ENCODE measurements at places on chromosomes 2 and 18.

DNA sequence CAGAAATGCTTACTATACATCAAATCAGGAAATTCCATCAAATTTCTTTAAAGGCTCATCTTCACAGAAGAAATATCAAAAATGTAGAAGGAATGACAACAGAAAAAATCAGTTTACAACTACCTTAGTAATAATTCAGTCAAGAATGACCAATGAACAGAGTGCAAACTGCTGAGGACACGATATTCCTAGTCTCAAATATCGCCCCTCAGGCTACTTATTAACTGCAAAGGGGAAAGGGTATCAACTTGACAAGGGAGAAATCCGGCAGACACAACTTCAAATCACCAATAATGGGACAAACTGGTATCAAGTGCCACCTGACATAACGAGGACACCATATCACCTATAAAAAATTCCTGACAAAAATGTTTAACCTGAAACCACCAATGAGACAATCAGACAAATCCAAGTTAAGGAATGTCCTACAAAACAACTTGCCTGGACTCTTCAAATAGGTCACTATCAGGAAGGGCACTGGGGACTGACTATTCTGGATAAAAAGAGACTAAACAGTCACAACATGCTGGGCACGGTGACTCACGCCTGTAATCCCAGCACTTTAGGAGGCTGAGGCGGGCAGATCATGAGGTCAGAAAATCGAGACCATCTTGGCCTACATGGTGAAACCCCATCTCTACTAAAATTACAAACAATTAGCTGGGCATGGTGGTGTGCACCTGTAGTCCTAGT lies 12.8 kb downstream of the COX7A2L start:
- no peak for DNase-seq

DNA sequence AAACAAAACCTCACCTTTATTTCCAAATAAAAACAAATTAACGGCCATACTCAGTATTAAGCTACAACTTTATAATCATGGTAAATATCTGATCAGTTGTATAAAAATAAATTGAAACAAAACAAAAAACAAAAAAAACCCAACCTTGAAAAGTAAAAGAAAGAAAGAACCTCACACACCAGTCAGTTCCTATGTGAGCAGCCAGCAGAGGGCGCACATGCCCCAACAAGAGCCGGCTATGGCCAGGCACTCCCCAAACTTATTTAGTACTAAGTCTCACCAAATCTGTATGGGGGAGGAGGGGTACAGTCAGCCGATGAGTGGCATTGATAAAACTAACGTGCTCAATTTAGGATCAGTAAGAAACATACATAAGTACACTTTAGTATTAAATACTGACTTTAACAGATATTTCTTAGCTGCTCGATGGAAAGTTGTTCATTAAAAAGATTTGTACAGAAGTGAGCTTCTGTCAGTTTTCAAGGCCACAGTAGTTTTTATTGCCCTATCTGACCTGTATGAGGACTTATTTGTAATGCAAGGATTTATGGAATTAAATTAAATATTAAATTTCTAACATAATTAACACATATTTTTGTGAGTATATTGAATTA lies 172.6 kb downstream of the TCF4 start:
- DNase-seq = peak; percentile 63

GRCh38 chr2:48369971-48370370 lies 160.0 kb upstream of the STON1 start:
- no peak for DNase-seq

- DNase-seq = no peak
Observed at GRCh38 chr2:63118821-63119220, 68.2 kb downstream of the OTX1 start.

DNA sequence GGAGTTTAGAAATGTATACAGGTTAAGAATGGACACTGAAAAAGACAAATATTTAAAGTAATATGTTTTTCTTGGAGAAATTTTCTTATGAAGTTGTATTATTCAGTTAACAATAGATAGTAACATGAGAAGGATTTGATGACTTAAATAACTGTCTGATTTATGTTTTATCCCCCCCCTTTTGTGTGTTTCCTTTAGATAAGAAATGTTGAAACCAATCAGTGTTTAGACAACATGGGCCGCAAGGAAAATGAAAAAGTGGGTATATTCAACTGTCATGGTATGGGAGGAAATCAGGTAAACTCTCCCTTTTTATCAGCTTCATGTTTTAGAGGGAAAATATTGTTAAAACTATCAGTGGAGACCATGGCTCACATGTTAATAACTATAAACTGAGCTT lies 289.7 kb upstream of the KCNJ3 start:
- DNase-seq = no peak

- DNase-seq = no peak
Observed at GRCh38 chr2:64023485-64024258, 4.4 kb upstream of the VPS54 start.

DNA sequence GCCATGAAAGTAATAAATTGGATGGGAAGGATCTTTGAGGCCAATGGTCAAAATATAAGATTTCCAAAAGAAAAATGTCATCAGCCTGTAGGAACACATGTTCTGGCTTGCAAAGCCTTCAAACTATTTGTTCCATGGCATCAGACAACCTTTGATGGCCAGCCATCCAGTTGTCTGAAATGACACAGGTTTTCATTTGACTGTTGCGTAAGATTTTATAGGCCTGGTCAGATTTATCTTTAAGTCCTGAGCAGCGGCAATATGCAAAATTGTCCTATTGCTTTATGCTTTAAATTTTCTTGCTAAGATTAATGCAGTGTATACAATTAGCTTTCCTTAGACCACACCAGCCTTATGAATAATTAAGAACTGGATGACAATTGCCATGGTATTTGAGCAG lies 167.1 kb downstream of the AGPS start:
- DNase-seq = no peak

GRCh38 chr2:110205660-110206455 lies 1.0 kb upstream of the NPHP1 start:
- no peak for DNase-seq

DNA sequence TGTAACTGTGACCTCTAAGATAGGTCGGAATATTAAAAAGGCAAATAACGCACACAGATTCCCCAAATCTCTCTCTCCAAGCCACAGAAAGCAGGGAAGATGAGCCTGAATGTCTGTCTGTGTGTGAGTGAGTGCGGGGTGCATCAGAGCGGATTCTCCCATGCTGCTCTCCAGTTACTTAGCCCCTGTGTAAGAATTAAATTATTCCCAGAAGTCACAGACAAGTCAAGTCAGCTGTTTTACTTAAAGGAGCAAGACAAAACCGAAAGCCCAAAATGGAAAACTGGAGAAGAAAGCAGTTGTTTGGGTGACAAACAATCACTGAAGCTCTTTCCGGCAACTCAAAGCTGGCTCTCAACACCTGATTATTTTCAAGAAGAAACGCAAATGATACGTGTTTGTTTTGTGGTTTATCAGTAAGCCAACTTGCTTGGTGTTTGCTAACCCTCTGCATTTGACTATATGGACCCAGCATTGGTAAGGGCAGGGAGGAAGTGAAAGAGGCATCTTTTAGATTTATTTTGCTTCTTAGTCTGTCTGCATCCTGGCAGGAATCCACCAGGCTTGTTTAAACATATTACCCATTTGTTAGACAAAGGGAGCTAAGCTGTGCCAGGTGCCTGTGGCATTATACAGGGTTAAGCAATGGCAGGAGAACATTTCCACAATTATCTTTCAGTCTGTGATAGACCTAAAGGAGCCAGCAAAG lies 121.5 kb upstream of the CREB1 start:
- no peak for DNase-seq

DNA sequence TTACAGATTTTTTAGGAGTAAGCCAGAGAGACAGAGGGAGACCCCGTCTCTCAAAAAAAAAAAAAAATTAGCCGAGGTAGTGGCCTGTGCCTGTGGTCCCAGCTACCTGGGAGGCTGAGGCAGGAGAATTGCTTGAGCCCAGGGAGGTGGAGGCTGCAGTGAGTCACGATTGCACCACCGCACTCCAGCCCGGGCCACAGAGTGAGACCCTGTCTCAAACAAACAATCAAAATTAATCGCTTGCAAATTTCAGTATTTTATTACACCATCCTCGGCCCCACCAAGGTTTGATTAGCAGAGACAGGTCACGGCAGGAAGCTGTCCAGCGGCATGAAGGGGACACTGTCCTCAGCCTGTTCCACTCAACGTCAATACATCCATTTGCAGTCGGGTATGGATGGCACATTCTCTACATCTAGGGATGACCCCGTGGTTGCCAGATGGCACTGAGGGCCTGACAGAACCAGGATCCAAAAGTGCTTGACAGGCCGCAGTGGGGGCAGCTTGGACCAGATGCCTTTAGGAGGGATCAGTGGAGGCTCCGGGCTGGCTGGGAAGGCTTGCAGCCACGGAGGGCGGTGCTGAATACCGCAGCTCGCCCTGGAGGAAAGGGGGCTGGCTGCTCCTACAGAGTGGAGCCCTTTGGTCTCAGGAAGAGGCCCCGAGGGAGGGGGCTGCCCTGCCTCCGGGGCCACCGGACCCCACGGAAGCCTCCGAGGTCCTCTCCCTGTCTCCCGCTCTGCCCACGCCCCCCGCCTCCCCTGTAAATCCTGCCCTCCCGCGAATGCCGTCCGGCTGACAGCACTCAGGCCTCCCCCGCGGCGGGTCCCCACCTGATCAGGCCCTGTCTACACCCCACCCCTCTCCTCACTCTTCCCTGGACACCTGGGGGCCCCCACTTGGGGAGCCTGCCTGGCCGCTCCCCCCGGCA lies 13.1 kb downstream of the ASPRV1 start:
- DNase-seq = no peak

- DNase-seq = no peak
Observed at GRCh38 chr2:228771315-228771714, 499.8 kb downstream of the PID1 start.

- no peak for DNase-seq
Observed at GRCh38 chr2:88932686-88933085, 241.2 kb downstream of the RPIA start.

- no peak for DNase-seq
Observed at GRCh38 chr2:12432985-12433625, 283.6 kb upstream of the TRIB2 start.

DNA sequence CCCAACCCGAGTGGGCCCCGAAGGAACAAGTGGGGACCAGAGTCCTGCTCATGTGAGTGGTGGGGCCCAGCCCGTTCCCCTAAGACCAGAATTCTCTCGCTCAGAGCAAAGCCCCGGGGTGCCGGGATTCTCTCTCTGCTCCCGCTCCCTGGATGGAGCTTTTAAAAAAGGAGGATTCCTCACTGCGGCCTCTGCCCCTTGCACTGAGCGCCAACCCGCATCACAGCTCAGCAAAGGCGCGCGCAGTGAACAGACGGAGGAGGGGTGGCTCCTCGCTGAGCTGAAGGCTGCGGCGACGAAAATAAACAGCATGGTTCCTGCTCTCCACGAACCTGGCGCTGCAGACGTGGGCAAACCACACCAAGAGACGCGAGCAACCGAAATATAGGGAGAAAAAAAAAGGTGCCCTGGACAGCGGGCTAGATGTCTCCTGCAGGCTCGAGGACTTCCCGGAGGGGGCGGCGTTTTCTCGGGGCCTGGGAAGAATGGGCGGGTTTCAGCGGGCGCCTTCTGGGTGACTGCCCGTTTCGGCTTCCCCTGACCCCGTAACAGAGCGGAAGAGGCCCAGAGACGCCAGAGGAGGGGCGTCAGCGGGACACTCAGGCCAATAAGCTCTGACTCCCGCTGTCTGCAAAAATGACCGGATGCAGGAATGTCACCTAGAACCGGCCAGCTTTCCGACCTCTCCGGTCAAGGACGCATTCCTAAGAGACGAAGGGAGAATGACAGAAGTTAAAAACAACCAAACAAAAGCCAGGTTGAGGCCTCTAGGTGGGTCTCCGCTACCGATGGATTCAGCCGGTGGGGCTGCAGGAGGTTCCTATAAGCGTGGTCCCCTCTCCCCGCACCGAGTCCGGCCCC lies 819 bp upstream of the KLF11 start:
- DNase-seq = peak; percentile 13

DNA sequence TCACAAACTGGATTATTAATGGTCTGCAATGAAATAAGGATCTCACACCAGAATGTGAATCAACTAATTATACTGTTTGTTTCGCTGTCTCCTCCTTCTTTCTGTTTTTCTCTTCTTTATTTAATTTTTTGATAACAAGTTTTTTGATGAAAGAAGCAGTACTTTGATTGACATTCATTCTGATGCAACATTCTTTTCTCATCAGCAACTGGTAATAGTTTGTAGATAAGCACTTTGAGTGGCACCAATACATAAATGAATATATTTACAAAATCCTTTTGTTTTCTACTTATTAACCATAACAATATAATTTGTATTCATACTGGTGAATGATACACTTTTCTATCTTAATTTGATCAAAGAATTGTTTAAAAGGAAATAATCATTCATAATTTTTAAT lies 115.3 kb upstream of the FAM117B start:
- DNase-seq = no peak

DNA sequence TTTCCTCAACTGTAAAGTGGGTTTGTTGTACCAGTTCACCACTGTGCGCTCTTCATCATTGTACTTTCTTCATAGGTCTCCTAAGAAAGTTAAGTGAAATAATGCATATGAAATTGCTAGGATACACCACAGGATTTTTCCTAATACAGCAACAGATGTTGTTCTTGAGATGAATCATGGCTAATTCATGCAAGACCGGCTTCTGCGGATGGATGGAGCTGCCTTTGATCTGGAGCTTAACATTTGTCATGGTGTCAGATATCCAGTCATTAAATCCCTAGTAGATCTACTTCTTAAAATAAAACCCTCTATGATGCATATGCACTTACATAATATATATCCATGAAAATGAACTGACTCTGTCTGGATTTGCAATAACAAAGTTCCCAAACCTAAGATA lies 114.1 kb downstream of the COL6A3 start:
- no peak for DNase-seq

- no peak for DNase-seq
Observed at GRCh38 chr2:120302301-120302700, 43.6 kb upstream of the INHBB start.

DNA sequence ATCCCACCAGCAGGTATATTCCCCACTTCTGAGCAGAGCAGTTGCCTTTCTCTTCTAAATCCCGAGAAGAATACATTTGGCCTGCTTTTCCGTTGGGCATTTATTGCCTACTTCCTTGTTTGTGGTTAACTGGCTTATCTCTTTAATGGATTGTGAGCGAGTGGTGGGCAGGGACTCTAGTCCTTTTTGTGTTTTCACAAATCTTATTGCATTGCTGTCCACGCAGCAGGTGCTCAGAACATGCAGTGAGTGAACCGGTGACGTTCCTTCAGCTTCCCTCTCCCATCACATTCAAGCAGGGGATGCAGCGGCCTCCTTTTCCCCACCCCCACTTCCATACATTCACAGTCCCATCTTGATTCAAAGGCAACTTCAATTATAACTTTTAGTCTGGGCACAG lies 28.9 kb upstream of the GAREM2 start:
- DNase-seq = no peak

- no peak for DNase-seq
Observed at GRCh38 chr2:177002983-177003382, 209.6 kb upstream of the HNRNPA3 start.

DNA sequence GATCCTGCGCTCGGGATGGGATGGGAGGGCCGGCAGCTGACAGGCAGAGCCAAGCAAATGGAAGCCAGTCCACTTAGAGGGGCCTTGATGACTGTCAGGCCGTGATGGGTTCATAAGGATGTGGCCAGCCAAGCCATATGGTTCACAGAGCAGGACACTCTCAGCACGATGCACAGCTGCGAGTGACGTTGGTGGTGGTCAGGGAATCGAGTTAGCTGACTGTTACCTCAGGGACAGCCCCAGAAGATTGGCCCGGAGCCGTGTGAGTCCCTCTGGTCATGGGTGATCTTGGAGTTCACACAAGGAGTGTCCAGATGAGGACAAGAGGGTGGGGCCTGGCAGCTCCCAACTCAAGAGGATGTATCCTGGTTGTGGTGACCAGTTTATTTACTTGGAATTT lies 70.2 kb downstream of the TPGS2 start:
- no peak for DNase-seq
